ENCODE measurements at places on chromosomes 3 and 15.
A peak's percentile ranks its signal among the peaks of the same experiment; 100 is the strongest.

- no peak for DNase-seq
These were observed 451 bp downstream of the CCR5AS start for GRCh38 chr3:46406443-46406787.

GRCh38 chr3:186208296-186208989 lies 99.6 kb upstream of the ETV5 start:
- no peak for DNase-seq

GRCh38 chr3:126261037-126261436 lies 80.7 kb upstream of the ALDH1L1 start:
- no peak for DNase-seq

- no peak for DNase-seq
These were observed 176.7 kb upstream of the CADPS start for GRCh38 chr3:63051920-63052319.

- DNase-seq, result no peak
These were observed 45.7 kb upstream of the SKOR1 start for GRCh38 chr15:67779549-67780111.

DNA sequence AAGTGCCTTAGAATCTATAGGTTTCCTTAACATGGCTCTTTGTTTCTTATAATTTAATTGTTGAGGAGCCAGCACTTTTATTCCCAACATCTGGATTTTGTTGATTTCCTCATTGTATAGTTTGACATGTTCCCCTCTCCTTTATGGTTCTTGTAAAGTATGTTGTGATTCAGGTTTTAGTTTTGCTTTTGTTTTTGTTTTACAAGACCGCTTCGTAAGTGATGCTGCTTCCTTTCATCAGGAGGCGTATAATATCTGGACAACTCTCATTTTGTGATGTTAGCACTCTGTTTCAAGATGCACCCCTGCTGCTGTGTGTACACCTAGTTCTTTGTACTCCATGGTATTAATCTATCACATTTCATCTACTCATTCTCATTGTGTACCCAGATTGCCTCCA lies 48.7 kb downstream of the SLC49A4 start:
- DNase-seq, result no peak

GRCh38 chr3:186413615-186414415 lies 51.8 kb upstream of the DGKG start:
- no peak for DNase-seq

DNA sequence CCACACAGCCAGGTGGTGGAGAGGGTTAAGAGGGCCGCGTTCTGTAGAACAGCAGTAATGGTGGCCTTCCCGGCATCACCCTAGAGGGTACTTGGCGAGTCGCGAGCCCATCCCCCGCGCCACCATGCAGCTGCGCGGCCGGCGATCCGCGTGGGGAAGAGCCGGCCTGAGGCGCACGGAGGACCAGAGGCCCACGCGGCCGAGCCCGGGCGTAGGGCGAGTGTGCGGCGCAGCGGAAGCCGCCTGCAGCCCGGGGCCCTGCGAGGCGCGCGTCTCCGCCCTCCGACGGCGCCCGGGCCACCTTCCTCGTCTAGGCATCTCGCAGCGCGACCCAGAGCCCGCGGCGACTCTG lies 423 bp downstream of the TKT start:
- DNase-seq, result peak; percentile 10

DNA sequence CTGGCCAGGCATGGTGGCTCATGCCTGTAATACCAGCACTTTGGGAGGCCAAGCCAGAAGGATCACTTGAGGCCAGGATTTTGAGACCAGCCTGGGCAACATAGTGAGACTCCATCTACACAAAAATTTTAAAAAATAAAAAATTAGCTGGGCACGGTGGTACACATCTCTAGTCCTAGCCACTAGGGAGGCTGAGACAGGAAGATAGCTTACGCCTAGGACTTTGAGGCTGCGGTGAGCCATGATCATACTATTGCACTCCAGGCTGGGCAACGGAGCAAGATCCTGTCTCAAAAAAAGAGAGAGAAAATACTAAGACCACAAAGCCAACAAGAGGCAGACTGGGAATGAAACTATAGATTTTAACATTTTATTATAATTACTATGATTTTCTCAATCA lies 4.1 kb downstream of the MB21D2 start:
- no peak for DNase-seq

GRCh38 chr15:89662893-89663626 lies 7.8 kb upstream of the KIF7 start:
- DNase-seq, result no peak

DNA sequence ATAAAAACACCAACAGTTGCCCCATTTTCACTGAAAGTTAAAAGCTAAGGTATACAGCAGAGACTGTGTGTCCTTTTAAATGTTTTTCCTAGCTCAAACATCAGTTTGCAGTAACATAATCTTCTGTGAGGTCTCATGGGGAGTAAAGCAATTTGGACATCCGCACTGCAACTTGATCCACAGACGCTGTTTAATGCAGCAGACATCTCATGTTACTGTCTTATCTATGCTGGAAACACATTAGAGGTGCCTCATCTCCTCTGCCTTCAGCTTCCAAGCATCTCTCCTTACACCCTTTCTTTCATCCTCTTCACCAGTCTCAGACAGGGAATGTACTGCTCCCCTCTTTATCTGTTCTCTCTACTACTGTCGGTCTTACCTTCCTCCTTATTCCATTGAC lies 53.7 kb upstream of the ATP11B start:
- DNase-seq, result no peak

DNA sequence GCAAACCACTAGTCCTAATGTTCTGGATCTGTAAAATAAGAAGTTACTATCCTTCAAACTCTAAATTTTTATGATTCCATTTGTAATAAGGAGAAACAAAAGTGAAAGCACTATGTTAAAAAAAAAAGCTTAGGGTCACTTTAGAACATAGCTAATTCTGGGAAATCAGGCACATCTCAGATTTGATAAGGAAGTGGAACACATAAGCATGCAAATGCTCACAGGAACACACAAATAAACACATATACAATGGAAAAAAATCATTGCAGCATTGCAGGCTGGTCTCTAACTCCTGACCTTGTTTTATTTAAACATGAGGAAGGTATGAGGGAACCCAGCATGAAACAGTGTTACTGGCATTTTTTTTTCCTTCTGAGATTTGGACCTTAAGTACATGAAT lies 63.2 kb upstream of the TNFSF10 start:
- no peak for DNase-seq

- DNase-seq, result no peak
These were observed 17.8 kb downstream of the MAP2K1 start for GRCh38 chr15:66404532-66404931.

DNA sequence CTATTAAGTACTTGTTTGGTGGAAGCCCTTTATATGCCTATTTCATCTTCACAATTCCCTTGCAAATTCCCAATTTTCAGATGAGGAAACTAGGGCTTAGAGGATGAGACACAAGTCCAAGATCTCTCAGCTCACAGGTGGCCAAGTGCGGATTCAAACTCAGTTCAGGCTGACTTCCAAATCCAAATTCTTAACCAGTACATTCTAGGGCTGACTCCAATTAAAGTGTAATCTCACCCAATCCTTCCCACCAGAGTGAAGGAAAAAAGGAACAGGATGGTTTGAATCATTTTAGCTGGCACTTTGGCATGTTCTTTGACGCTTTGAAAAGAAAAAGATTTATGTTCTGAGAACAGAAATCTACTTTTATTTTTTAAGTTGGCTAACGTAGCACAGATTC lies 12.7 kb downstream of the ARHGEF3 start:
- no peak for DNase-seq

GRCh38 chr3:179956416-179956830 lies 80.3 kb downstream of the PEX5L start:
- DNase-seq, result no peak

DNA sequence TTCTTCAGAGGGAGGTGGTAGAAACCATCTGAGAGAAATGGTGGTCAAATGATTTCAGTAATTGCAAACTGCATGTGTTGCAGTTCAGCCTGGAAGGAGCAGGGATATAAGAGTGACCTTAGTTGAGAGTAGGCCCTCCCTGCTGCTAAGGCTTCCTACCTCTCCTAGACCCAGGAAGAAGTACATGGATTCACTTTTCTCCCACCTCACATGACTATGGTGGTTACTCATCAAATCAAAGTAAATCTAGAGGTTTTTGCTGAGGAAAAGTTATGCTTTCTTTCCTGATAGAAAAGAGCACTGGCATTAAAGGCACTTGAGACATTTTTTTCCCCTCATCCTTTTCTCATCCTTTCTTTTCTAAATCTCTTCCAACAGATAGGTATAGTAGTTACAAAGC lies 43.2 kb upstream of the LEKR1 start:
- DNase-seq, result no peak

- DNase-seq, result no peak
These were observed 15.3 kb upstream of the XXYLT1 start for GRCh38 chr3:195286115-195286872.

DNA sequence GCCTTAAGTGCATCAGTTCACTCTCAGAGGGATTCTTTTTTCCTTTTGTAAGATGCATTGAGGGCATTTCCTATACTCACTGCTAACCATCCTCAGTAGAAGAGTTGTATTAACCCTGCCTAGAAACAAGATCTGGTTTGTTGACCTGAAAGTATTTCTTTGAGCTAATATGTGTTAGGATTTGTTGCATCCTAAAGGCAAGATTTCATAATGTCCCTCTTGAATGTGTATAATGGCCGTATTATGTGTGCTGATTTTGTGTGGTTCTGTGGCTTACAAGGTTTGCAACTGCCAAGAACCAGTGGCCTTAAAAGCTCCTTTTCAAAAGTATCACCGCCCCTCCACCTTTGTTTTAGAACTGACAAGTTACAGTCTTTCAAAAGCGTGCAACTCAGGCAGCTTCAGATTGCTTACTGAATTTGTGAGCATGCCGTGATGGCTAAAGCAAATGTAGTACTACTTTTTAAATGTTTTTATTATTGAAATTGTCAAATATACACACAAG lies 182.0 kb upstream of the BHLHE40 start:
- DNase-seq, result no peak

Measured in activated CD4-positive, alpha-beta T cell treated with anti-CD3 and anti-CD28 coated beads for 24 hours (primary cell).